ENCODE measurements at places on chromosomes 1 and 21. TPM values are rescaled to one million over a fixed set of nuclear protein-coding genes. Genes with fewer than 3 reads are reported as not detected.

KIF2C gene
- not detected for polyA plus RNA-seq

- DNase-seq: no peak
Measured at GRCh38 chr1:3469104-3469848, 14.8 kb downstream of the ARHGEF16 start.

DNA sequence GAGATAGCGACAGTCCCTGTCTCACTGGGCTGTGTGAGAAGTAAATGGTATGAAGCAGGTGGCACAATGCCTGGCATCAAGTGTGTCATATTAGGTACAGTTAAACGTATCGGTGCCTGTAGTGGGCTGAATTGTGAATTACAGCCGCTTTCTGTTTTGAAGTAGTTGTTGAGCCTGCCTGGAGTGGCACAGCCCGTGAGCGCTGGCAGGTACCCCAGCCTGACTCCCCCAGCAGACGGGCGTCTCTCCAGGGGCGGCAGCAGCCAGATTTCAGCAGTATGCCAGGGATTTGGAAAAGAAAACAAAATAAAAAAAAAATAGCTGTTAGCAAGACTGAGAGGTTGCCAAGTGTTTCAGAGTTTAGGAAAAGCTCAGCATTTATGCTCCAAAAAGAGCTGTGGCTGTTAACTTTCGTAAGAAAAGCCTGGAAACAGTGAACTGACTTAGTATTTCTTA, 26.6 kb upstream of the GPR153 start:
- no peak for DNase-seq

DNA sequence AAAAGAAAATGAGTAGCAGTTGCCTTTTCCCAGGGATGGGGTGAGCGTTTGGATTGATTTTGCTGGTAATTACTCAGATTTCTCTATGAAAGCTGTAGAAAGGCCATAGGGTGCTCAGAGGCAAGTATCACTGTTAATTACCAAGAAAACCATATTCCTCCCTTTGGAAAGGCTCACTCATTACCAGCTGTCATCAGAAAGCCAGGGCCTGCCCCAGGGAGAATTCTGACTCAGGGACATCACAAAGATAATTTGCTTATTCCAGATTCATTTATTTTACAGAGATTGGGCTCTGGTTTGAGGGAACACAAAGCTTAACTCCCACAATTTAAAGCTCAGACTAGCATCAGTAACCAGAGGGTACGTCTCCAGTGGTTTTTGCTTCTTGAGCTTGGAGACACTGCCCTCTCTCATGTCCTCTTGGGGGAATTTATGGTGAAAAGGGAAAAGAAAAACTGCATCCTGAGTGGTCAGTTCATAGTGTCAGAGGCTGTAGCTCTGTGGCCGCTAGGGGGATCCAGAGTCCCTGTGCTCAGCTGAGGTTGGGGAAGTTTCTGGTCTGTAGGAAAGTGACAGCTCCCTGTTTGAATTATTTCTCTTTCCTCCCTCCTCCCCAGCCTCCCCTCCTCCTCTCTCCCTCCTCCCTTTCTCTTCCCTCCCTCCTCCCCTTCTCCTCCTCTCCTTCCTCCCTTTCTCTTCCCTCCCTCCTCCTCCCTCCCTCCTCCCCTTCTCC, 204.3 kb downstream of the KCNJ6 start:
- DNase-seq: peak; percentile 5
